ENCODE measurements at places on chromosomes 7 and 10. TPM values are rescaled to one million over a fixed set of nuclear protein-coding genes. Genes with fewer than 3 reads are reported as not detected.

Gene NOLC1
- 174 TPM for total RNA-seq

Gene ADAMTS14
- 0.07 TPM for total RNA-seq

Gene TSC22D4
- 29.3 TPM for total RNA-seq

Gene OGDHL
- total RNA-seq = 0.07 TPM

Gene ZNF282
- 26.4 TPM for total RNA-seq

Gene SPDYE18
- 0.13 TPM for total RNA-seq

Gene TRIM56
- 8.8 TPM for total RNA-seq

Gene CDC14C
- total RNA-seq = not detected

Gene DUSP5
- 140 TPM for total RNA-seq

Gene ZDHHC6
- 27.6 TPM for total RNA-seq

Gene LMOD2
- not detected for total RNA-seq
